Right cardiac atrium (tissue), 5 donors: ENCODE measurements at places on chromosomes 5 and 9. TPM values are rescaled to one million over a fixed set of nuclear protein-coding genes. Genes with fewer than 3 reads are reported as not detected.

Gene HARS2
- 24.6 TPM for total RNA-seq

Gene SV2C
- 0.88 TPM for total RNA-seq

Gene SPINK6
- not detected for total RNA-seq

GRCh38 chr5:490116-491106 is 33.8 kb downstream of the SLC9A3 start:
- DNase-seq: no peak

DNA sequence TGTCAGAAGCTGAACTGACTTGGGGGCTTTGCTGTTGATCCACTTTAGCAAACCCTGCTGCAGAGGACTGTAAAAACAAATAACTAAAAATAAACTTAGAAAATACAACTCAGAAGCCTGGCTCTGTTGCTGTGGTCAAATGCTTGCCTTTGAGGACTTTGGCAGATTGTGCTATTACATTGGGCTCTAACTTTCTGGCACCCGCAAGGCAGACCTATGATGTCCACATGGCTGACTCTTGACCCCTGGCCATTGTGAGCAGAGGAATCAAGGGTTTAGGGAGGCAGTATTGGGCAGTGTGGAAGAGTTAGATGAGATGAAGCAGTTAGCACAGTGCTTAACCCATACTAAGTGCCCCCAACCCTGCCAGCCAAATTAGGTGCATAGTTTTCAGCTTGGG is 34.0 kb downstream of the OTULIN start:
- no peak for DNase-seq

- no peak for DNase-seq
Observed at GRCh38 chr9:19998153-19998552, 209.3 kb upstream of the SLC24A2 start.

DNA sequence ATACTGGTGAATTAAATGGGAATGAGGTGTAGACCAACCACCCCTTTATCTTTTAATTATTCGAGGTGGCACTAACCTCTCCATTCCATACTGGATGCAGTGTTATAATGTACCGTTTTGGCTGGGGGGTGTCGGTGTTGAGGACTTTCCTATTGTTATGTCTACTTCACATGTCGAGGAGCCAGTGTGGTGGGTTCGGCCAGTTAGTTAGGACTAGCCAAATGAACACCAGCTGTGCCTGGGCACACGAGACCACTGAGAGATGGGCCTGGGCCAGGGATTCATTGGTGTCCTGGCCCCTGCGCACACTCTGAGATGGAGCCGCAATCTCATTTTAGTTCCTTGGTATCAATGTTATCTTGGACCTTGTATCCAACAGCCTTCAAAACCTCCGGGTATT is 186.2 kb downstream of the CACNA1B start:
- DNase-seq: no peak

- no peak for DNase-seq
Observed at GRCh38 chr9:107881626-107882300, 392.2 kb upstream of the KLF4 start.

- DNase-seq: no peak
Observed at GRCh38 chr9:99488131-99489059, 266.3 kb downstream of the SEC61B start.

- DNase-seq: no peak
Observed at GRCh38 chr5:8827696-8828095, 718.2 kb downstream of the SEMA5A start.

- no peak for DNase-seq
Observed at GRCh38 chr5:11977904-11978303, 73.7 kb upstream of the CTNND2 start.

DNA sequence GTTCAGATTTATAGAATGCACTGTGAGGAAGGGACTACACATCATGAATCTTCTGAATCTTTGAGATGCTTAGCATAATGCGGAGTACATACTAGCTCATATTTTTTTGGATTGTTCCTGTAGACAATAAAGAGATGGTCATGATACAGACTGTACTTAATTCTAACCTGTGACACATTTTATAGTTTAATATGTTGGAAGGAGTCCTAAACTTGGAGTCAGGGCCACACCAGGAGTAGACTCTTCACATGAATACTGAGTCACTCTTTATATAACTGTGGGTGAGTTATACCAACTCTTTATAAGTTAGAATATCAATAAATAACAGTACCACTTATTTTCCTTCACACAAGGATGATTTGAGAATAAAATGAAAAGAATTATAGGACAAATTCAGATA is 16.9 kb downstream of the C9orf85 start:
- no peak for DNase-seq

GRCh38 chr9:5690278-5690677 is 61.4 kb downstream of the RIC1 start:
- no peak for DNase-seq
